Memory B cell (primary cell): ENCODE measurements at places on chromosomes 6 and 20.

- H3K4me1 ChIP-seq: peaks cover 4% of the 10 kb centered on the region
- no peak overlapping the region for H3K27ac ChIP-seq
- no peak for DNase-seq
- H3K27me3 ChIP-seq: peaks cover 5% of the 10 kb centered on the region
- peaks cover 3% of the 10 kb centered on the region for H3K36me3 ChIP-seq
These were observed 16.9 kb upstream of the ZSCAN16 start for GRCh38 chr6:28107506-28107905.

DNA sequence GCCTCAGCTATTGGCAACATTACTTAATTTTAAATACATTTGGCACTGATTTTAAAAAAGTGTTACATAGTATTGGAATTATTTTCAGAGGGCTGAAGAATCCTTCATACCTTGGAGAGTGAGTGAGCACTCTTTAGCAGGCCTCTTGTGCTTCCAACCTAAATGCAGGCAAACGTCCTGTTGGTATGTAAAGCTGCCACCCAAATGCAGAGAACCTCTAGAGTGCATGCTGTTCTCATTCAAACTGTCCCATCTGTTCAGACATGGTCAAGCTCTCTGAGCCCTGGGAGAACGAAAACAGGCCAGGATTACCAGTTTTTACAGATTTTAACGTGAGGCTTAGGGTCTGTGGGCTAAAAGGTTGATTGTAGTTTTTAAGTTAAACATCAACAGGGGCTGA is 378.0 kb upstream of the FLRT3 start:
- no peak overlapping the region for H3K27ac ChIP-seq
- H3K27me3 ChIP-seq: peaks cover 6% of the 10 kb centered on the region
- no peak overlapping the region for H3K4me3 ChIP-seq
- no peaks in the 10 kb centered on the region for H3K36me3 ChIP-seq

- peaks cover 3% of the 10 kb centered on the region for H3K36me3 ChIP-seq
- no peaks in the 10 kb centered on the region for H3K27me3 ChIP-seq
- no peak for DNase-seq
- H3K4me1 ChIP-seq: peaks cover 42% of the 10 kb centered on the region
- H3K4me3 ChIP-seq: peak overlapping the region; percentile 93
These were observed 1.5 kb downstream of the SLC23A2 start for GRCh38 chr20:4999788-5000187.

- no peak for DNase-seq
- H3K27ac ChIP-seq: peak within 1 kb of the TSS; percentile 65
- no peaks in the 10 kb centered on the region for H3K27me3 ChIP-seq
- peaks cover 15% of the 10 kb centered on the region for H3K36me3 ChIP-seq
- no peak within 1 kb of the TSS for H3K4me3 ChIP-seq
These were observed at the start of gene TUBB1 for GRCh38 chr20:59019217-59019616. Gene TUBB1 (plus strand): TSS chr20:59019429. CDS start chr20:59019523, 94 bp downstream.

DNA sequence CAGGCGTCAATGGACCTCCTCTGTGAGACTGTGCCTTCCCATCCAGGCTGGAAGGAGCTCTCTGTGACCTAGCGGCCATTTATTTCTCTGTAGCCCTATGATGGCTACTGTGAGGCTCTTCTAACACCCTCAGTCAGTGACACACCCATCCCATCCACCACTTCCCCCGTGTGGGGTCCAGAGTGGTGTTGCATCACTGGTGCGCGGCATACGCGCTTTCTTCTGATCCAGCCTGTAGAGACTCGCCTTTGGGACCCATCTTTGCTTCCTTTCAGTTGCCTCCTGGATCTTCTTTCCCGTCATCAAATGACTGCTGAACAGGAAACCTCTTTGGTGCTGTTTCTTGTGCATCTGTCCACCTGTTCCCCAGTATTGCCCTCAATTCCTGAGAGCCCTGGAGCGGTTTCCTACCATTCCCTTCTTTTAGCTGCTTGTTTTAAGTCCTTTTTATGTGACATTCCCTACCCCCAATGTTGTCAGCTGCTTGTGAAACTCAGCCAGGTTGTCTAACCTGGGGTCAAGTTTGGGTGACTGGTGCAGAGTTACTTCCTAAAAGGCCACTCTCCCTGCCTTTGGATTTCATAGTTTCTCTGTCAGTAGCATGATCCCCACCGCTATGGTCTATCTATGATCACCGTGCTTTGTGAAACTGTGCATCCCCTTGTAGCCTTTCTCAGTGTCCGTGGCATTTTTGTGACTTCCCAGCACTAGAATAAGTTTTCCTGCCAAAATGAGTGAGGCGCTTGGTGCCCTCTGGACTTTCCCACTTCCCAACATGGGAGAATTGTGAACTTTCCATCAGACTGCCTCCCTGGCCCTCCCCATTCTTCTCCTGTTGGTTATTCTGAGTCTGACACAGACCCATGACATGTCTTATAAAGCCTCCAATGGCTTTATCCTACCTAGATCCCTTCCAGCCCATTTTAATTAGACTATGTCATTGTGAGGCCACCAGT is 5.7 kb downstream of the PRR3 start:
- no peaks in the 10 kb centered on the region for H3K27me3 ChIP-seq
- peaks cover 4% of the 10 kb centered on the region for H3K4me1 ChIP-seq
- peaks cover 13% of the 10 kb centered on the region for H3K36me3 ChIP-seq
- DNase-seq: no peak
- no peak overlapping the region for H3K4me3 ChIP-seq
- H3K27ac ChIP-seq: peak overlapping the region; percentile 28
